ENCODE measurements at places on chromosomes 5 and 9.
A peak's percentile ranks its signal among the peaks of the same experiment; 100 is the strongest.

GRCh38 chr9:129027685-129028191 is 393 bp downstream of the SH3GLB2 start:
- DNase-seq: no peak

- DNase-seq: no peak
These were observed at the start of gene HRH2 for GRCh38 chr5:175657593-175658271. HRH2 (plus strand) TSS chr5:175658071; CDS start chr5:175683234, 25,163 bp downstream.

GRCh38 chr5:148033134-148033533 is 30.6 kb upstream of the SPINK5 start:
- DNase-seq: no peak

- DNase-seq: no peak
These were observed 7.6 kb upstream of the TTLL11 start for GRCh38 chr9:122100756-122101155.

DNA sequence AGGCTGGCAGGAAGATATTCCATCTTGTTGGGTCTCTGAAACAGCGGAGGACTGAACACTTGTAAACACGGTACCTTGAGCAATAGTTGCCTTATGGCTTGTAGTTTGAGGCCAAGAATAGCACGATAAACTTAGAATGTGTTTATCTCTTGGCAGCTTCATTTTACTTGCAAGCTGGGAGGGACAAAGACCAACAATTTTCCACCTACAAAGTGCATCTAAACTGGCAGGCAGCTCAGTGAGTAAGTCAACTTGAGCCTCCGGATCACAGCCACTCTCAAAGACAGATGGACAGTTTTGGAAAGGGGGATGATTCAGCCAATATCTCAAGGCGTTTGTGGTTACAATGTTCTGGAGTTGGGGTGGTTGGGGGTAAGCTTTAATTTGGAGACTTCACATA is 652.6 kb downstream of the CETN3 start:
- no peak for DNase-seq

- no peak for DNase-seq
These were observed 4.1 kb upstream of the ADRA1B start for GRCh38 chr5:159912033-159912800.

GRCh38 chr9:96169484-96169883 is 132.5 kb downstream of the HSD17B3 start:
- DNase-seq: peak; percentile 82

- peak; percentile 51 for DNase-seq
These were observed 71.4 kb upstream of the COL5A1 start for GRCh38 chr9:134570151-134570621.

- no peak for DNase-seq
These were observed 280.0 kb upstream of the ANKRD55 start for GRCh38 chr5:56513141-56513540.

DNA sequence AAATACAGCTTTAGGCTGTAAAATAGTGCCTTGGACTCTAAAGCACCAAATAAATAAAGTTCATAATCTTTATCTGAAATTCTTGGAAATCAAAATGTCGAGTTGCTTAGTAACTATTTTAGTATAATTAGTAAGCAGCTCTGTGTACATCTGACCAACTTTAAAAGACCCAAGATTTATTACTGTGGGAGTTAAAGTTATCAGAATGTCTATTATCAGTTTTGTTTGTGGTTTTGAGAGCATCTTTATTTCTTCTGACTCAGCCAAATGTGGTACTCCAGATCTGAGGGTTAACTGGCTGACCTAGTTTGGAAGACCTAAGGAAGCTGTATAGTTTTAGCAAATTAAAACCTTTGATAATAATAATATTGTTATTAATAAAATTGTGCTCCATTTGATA is 81.2 kb downstream of the PRLR start:
- no peak for DNase-seq

DNA sequence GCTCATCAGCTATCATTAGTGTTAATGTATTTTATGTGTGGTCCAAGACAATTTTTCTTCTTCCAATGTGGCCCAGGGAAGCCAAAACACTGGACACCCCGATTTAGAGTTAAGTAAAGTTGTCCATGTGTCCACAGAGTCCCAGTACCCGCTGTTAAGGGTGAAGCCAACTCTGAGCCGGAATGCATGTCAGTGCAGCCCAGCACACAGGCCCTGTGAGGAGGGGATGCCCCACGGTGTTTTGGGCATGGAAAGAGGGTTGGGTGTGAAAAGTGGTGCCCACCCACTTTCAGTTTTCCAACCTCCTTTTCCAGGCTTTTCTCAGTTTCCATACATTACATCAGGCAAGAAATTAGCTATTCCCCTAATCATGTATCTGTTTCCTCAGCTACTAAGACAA is 24.4 kb downstream of the SHC3 start:
- no peak for DNase-seq
